AG09309 (cell line): ENCODE measurements at places on chromosomes 1 and 21.

GRCh38 chr1:235424092-235424491 is 56.9 kb downstream of the TBCE start:
- DNase-seq = no peak

- no peak for DNase-seq
Observed at GRCh38 chr21:28906841-28907240, 85.8 kb downstream of the LTN1 start.

DNA sequence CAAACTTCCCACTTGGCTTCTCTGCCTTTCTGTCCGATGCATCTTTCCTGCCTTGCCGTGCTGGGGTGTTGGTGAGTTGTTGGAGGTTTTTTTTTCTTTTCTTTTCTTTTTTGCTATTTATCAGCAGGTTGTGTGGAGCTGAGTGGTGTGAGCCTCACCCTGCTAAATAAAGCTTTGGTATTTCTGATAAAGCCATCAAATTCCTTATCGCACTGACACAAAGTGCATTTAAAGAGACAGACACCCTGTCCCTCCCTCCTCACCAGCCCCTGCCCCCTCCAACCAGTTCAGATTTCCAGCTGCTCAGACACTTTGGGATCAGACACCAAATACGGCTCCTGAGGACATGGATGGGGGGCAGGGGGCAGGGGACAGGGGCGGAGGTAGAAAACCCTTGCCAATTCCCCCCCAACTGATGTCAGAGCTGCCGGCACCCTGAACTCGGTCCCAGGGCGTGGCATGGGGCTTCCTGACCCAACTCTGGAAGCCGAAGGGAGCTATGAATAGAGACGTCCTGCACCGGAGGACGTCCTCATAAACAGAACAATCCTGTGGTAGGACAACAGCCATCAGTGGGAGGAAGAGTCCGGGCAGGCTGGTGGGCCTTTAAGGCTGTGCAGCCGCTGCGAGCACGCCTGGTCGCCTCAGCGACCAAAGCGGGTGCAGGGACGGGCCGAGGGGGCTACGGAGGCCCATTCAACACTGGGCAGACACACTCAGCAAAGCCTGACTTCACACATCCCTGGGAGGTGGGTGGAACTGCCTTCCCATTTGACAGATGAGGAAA is 79.0 kb downstream of the CASZ1 start:
- DNase-seq = no peak

GRCh38 chr1:92536980-92537884 is 50.5 kb upstream of the GFI1 start:
- DNase-seq = no peak

- no peak for DNase-seq
Observed at GRCh38 chr1:1157914-1158710, 15.6 kb upstream of the TTLL10 start.

DNA sequence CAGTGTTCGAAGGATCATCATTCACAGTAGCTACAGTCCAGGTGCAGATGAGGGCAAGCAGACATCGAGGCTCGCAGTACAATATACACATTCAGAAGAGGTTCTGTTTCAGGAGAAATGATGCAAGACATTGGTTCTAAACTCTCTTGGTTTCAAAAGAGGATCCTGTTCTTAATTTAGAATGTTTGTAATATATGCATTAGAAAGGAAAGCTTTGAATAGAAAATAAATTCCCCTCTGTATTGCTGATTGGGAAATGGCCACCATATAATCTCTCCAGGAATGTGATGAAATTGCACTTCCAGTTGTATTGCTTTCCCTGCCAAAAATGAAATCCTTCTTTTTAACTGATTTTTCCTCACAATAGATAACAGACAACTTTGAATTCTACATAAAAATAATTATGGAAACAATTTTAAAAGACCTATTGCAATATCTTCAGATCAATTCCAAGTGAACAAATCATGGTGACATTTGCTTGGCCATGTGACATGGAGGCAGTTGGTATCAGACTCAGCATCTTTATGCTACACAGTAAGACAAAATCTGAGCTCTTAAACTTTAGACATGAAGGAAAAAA is 27.6 kb upstream of the SIPA1L2 start:
- no peak for DNase-seq

GRCh38 chr1:228149406-228150119 is at the start of gene GJC2:
GJC2 (plus strand) TSS chr1:228149930; CDS start chr1:228157759, 7,829 bp downstream.
- DNase-seq = no peak

DNA sequence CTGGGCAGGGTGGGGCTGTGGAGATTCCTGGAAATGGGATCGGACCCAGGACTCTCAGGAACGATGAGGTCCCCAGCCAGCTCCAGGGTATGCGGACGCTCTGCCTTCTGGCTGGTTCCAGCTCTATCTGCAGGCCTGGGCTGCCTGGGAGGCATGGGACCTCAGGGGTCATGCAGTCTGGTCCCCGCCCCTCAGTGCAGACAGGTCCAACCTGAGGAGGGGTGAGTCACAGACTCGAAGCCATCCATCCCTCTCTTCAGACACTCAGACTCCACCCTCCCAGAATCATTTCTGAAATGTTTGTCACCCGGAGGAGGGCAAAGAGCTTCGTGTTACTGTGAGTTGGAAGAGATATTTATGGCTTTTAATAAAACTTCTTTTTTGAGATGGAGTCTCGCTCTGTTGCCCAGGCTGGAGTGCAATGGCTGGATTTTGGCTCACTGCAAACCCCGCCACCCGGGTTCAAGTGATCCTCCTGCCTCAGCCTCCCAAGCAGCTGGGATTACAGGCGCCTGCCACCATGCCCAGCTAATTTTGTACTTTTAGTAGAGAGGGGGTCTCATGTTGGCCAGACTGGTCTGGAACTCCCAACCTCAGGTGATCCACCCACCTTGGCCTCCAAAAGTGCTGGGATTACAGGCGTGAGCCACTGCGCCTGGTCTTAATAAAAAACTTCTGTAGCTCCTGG is 5.9 kb upstream of the MYOM3 start:
- no peak for DNase-seq

DNA sequence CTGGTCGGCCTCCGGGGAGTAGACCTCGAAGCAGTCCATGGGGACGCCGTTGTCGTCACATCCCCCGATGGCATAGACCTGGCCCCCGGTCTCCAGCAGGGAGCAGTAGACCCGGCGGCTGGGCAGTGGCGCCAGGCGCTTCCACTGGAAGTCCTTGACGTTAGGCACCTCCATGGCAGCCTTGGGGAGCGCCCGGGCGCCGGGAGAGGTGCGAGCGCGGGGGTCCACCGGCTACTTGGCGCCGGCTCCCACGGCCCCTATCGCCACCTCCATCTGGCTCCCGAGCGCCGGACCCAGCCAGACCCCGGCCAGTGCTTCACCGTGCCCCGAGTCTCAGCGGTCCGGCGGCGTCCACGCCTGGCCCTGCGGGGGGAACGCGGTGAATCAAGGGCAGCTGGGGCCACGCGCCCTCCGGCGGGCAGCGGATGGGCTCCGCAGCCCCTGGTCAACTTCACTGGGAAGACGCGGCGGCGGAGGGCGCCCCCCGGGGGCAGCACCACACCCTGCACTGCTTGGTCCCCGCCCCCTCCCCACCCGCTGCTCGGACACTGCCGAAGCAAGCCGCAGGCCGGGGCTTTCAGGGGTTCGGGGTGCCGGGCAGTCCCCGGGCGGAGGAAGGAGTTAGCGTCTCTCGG is 13.2 kb downstream of the KLHDC8A start:
- DNase-seq = no peak
